T-cell (primary cell): ENCODE measurements at places on chromosomes 16 and 17.

GRCh38 chr16:20136446-20136968 lies 62.8 kb upstream of the GPR139 start:
- no peak for DNase-seq

DNA sequence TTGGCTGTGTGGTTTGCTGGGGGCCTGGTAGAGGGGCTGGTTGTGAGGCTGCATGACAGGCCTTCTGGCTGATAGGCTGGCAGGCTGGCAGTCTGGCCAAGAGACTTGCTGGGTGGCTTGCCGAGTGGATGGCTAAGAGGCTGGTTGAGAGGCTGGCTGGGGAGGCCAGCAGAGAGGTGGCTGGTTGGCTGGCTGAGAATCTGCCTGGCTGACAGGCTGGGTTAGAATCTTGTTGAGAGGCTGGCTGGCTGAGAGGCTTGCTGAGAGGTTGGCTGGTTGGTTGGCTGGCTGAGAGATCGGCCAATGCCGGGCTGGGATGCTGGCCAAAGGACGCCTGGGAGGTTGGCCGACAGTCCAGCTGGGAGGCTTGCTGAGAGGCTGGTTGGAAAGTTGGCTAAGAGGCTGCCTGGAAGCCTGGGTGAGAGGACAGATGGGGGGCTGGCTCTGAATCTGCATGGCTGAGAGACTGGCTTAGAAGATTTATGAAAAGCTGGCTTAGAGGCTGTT lies 35.9 kb upstream of the ACSM2B start:
- no peak for DNase-seq

- no peak for DNase-seq
Observed at GRCh38 chr17:43983515-43984411, 20.7 kb upstream of the NAGS start.

DNA sequence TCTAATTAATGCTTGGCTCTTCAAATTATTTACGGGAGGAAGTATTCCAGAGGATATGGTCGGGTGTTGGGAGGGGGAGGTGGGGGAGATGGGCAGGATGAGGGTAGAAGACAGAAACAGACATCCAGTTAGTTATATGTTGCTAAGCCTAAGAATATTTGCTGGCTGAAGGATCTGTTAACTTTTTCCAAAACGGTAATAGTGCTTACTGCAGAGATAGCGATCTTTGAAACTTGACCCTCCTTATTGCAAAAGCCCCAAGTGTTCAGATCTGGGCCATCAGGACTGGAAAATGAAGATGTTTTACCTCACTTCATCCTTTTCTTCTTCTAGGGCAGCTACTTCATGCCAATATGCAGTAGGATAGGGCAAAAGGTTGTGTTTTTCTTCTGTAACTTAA lies 27.0 kb upstream of the MMD start:
- no peak for DNase-seq

- no peak for DNase-seq
Observed at GRCh38 chr17:69949973-69950695, 124.9 kb upstream of the KCNJ16 start.

GRCh38 chr17:2828397-2829038 lies 32.3 kb downstream of the RAP1GAP2 start:
- peak; percentile 50 for DNase-seq

GRCh38 chr16:84119368-84119767 lies 2.6 kb upstream of the MBTPS1 start:
- DNase-seq = no peak

DNA sequence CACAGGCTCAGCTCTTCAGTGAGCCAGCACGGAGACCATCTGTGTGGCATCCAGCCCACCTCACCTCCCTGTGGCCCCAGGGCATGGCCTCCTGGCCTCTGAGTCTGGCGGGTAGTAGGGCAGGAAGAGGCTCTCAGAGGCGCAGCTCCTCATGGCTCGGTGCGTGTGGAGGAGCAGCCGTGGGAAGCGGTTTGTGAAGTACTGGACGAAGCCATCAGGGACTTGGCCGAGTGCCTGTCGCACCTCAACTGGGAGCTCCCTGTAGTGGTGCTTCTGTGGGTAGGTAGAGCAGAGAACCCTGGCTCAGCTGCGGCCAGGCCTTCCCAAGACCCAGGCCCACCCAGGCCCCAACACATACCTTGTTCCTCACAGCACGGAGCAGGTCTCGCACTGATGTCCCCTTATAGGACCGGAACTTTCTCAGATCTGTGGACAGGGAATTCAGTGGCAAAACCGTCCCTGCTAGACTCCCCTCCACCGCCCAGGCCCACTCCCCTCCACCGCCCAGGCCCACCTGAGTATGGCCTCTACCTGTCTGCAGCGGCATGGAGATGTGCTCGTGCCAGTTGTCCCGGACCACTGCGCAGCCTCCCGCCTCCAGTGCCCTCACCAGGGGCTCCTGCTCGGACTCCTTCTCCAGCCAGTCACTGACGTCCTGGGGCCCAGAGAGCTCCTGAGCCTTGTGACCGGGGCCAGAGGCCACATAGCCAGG lies 12.2 kb downstream of the PLK1 start:
- DNase-seq = no peak

- no peak for DNase-seq
Observed at GRCh38 chr16:19559242-19559910, 3.9 kb downstream of the VPS35L start.

DNA sequence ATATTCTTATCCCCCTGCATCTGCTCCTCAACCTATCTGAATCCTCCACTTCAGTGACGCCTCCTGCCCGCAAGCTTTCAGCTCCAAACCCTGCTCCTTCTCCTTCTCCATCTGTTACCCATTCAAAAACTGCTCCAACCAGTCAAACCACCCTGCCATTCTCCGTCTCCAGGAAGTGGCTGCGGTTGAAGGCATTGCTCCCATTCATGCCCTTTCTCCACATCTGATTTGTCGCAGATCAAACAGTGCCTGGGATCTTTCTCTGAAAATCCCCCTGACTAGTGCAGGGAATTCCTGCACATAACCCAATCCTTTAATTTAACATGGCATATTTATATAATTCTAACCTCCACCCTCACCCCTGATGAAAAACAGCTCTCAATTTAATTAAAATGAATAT lies 56.3 kb downstream of the SLFN5 start:
- DNase-seq = no peak

GRCh38 chr16:58028541-58029070 lies 3.1 kb downstream of the MMP15 start:
- no peak for DNase-seq

- no peak for DNase-seq
Observed at GRCh38 chr17:39963829-39964228, 1.0 kb downstream of the GSDMA start.

DNA sequence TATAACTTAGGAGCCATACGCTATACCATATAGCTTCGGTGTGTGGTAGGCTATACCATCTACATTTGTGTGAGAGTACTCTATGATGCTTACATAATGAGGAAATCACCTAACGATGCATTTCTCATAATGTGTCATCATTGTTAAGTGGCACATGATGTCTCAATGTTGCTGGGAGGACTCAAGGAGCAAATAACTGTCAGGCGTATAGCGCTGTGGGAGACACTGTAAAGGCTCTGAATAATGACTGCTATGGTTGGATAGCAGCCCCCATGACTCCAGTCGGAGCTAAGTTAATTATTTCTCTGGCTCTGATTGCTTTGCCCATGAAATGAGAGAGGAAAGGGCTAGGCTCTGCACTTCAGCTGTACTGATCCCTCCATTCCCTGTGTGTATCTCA lies 197.2 kb downstream of the RGS9 start:
- no peak for DNase-seq

- no peak for DNase-seq
Observed at GRCh38 chr17:20184977-20185619, 175.9 kb downstream of the SPECC1 start.

DNA sequence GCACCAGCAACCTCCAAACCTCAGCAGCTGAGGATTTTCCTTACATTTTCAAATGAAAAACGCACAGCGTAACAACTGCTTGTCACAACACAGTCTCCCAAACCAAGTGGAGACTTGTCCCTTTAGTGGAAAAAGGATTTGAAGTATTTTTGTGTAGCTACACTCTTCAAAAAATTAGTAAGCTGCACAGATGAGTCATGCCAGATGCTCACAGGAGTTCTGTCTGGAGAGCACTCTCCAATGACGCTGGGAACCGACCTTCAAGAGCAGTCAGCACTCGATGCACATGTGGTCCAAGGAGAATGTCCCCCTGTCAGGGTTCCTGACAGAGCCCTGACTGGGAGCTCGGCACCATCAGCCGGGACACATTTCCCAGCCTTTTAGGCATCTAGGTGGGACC lies 39.8 kb downstream of the MAP1LC3B start:
- DNase-seq = no peak

- no peak for DNase-seq
Observed at GRCh38 chr16:11698271-11698689, 30.0 kb downstream of the SNN start.

DNA sequence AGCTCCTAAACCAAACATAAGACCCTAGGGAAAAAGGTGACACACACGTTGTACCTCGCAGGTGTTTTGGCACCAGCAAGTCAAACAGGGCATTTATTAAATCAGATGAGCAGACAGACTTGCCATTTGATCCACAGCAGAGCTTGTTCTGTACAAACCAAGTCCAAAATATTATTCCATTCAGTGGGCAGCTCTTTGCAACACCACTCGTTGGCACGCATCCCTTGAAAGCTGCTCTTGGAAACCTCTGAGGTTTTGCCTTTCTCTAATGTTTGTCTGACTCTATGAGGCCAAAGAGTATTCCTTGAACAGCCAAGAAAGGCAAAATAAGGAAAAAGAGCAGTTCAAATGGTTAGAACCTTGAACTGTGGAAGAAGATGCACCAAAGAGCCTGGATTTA lies 12.7 kb downstream of the TMEM100 start:
- DNase-seq = no peak

DNA sequence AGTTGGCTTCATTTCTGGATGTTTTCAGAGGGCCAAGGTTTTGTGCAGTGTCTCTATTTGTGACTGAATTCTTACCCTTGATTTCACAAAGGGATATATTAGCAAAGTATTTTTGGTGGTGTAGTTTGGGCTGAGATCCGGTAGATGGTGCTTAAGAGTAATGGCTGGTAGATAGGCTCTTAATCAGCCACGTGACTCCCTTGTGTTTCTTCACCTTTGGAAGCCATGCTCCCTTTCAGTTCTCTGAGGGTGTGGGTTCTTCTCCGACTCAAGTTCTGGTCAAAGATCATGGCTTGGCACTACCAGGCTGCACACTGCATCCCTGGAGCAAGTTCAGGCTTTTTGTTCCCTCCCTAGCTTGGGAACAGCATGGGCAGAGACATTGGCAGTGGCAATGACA lies 887.3 kb downstream of the CDH8 start:
- DNase-seq = no peak

DNA sequence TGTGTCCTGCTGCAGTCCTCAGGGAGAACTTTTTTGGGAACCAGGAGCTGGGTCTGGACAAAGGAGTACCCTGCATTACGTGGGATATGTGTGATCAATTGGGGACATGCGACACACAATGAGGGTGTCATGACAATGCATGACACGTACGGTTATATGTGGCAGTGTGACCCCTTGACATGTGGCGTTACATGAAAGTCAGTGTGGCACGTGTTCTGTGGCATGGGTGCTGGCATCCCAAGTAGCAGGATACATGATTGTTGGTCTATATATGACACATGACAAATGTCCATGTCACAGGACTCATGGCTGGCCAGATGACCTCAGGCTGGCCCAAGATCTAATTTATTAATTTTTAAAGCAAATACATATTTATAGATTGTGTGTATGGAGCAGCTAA lies 9.7 kb upstream of the CPNE2 start:
- DNase-seq = no peak

GRCh38 chr16:5865236-5865635 lies 767.6 kb upstream of the EEF2KMT start:
- DNase-seq = no peak

- DNase-seq = no peak
Observed at GRCh38 chr17:44086364-44087311, 16.1 kb downstream of the G6PC3 start.

- DNase-seq = no peak
Observed at GRCh38 chr16:88453217-88453531, at the start of gene ZFPM1. TSS of gene ZFPM1 (plus strand) at chr16:88453280. CDS start at chr16:88453639, 359 bp downstream.

- DNase-seq = no peak
Observed at GRCh38 chr17:69096541-69096940, 35.8 kb upstream of the ABCA9 start.

- DNase-seq = no peak
Observed at GRCh38 chr17:16975744-16976625, 4.1 kb upstream of the TNFRSF13B start.

- DNase-seq = no peak
Observed at GRCh38 chr17:19619705-19620325, 28.7 kb upstream of the ALDH3A2 start.

- DNase-seq = no peak
Observed at GRCh38 chr16:3202903-3203539, 15.0 kb downstream of the OR1F1 start.

DNA sequence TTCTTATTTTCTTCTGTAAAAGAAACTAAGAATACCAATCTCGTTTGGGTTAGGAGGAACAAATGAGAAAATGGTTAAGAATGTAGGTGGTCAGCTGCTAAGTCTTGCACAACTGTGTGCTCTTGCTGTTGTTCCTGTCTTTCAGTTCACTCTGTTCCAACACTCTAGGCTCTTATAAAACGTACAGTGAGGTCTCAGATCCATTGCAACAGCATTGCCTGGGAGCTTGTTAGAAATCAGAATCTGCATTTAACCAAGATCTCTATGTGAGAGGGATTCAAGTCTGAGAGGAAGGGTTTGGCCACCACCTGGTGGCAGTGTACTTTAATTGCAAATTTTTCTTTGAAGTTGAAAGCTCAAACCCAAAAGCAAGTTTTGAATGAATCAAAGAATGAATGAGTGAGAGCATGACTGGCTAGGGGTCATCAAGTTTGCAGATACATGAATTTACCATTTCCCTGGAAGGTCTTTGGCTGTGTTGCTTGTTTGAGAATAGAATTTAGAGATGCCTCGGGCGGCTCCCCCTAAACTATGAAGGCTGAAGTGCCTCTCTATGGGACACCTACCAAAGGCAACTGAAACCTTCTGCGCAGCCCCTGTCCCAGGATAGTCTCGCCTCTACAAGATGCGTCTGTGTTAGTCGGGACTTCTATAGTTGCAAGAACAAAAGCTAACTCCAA lies 2.5 kb downstream of the ALOX15B start:
- DNase-seq = peak; percentile 21

- DNase-seq = no peak
Observed at GRCh38 chr17:16968786-16969185, 3.1 kb downstream of the TNFRSF13B start.
